ENCODE measurements at places on chromosomes 12 and 14.

DNA sequence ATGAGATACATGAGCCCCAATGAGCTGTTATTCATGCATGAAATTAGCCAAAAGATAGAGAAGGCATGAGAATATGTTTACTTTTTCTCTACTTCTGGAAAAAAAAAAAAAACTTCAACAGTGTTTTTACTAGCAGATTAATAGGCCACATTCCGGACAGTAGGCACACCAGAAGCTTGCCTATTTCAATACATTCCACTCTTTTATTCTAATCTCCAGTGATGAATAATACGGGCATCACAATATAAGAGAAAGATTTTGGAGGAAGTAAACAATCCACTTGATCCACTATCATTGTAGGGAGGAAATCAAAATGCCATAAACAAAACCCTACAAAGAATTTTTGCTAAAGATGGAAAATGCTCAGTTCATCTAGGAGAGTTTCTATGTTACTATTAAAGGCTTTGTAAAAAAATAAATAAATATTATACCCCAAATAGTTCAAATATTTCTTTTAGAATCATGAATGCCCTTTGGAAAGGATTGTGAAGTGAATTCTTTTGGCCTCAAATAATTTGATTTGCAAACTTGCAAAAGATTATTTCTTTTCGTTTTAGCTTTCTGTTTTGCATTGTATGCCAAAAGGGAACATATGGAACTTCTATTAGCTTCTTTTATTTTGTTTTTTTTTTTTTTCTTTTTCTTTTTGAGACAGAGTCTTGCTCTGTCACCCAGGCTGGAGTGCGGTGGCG, 232.6 kb downstream of the EPS8 start:
- DNase-seq: no peak

DNA sequence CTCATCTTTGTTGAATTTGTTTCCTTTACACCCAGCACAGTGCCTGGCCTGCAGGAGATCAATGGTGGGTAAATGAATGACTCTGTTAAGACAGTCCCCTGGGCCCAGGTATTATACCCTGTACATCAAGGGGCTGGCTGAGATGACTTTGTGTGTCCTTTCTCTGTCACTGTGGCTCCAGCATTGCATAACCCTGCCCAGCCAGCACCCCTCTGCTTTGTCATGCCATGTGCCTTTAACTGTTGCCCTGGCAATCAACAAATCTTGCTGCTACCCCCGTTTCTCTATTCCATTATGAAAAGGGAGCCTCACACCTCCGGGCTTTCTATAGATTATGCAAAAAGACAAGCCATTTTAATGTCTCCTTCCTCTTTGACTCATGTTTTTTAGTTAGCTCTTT, 7.6 kb upstream of the FLVCR2 start:
- no peak for DNase-seq

DNA sequence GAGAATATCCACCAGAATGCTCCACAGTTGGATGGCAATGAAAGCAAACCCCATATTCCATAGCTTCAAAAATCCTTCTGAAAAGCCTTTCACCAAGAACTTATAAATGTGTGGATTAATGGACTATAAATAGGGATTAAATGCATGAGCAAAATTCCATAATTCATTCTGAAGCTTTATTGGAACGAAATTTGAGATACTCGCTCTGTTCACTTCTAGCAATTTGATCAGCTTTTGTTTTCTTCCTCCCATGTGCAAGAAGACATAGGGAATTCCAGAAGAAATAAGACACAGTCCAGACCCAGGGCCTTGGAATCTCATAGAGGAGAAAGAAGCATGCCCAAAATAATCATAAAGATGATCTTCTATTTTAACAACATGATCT, 285.9 kb upstream of the TMPO start:
- no peak for DNase-seq

GRCh38 chr12:29131539-29131938, 17.5 kb upstream of the FAR2 start:
- DNase-seq: no peak

DNA sequence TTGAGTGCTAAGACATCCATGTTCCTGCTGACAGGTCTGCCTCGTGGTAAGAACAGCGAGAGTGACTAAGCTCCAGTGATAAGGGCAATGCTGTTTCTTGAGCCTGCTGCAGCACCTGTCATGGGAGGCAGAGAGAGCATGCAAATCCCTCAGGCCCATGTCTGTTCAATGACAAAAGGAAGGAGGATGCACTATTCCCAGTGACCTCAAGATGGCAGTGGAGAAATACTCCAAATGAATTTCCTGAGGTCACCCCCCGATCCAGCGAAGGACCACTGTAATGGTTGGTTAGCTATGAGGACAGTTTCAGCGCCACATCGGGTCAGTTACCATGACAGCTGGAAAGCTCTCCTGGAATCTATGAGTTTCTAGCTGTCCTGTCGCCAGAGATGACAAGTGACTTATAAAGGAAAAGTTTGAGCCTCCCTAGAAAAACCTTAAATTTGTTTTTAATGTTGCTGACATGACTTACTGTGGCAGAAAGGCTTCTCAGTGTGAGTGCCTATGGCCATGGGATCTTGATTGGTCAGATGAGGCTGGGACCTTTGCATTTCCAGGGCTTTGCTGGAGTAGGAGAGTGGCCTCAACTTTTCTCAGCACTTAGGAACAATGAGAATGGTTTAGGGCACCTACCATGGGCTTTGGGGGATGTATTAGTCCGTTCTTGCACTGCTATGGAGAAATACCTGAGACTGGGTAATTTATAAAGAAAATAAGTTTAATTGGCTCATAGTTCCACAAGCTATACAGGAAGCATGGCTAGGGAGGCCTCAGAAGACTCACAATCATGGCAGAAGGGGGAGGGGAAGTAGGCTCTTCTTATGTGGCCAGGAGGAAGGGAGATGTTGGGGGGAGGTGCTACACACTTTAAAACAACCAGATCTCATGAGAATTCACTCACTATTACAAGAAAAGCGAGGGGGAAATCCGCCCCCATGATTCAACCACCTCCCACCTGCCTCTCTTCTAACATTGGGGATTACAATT, 88.0 kb upstream of the TMEM260 start:
- peak; percentile 28 for DNase-seq

Measured in LNCaP clone FGC (cell line).